Liver (tissue), 10 donors: ENCODE measurements at places on chromosomes 5 and 9. TPM values are rescaled to one million over a fixed set of nuclear protein-coding genes. Genes with fewer than 3 reads are reported as not detected.
A peak's percentile ranks its signal among the peaks of the same experiment; 100 is the strongest.

The CCL27 gene
- not detected for polyA plus RNA-seq

The ERGIC1 gene
- 155 TPM for polyA plus RNA-seq

The SHROOM1 gene
- polyA plus RNA-seq = 13.7 TPM

DNA sequence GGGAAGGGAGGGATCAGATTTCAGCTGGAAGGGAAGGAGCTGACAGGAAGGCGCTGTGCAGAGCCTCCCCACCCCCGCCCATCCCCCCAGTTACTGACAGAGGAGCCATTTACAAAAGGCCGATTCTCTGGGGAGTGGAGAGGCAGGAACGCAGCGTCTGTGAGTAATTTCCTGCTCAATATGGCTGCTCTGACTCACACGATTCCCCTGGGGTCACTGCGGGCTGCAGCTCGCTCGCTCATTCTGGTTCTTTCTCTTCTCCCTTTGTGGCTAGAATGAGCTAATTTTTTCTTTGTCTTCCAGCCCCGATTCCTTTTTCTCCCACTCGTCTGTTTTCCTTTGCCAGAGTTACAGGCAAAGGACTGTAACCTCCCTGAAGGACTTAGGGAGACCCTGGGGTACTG is 28.8 kb downstream of the PTPA start:
- peak overlapping the region; percentile 64 for H3K4me3 ChIP-seq
- H3K27ac ChIP-seq = peak overlapping the region; percentile 98
- peak; percentile 69 for DNase-seq

DNA sequence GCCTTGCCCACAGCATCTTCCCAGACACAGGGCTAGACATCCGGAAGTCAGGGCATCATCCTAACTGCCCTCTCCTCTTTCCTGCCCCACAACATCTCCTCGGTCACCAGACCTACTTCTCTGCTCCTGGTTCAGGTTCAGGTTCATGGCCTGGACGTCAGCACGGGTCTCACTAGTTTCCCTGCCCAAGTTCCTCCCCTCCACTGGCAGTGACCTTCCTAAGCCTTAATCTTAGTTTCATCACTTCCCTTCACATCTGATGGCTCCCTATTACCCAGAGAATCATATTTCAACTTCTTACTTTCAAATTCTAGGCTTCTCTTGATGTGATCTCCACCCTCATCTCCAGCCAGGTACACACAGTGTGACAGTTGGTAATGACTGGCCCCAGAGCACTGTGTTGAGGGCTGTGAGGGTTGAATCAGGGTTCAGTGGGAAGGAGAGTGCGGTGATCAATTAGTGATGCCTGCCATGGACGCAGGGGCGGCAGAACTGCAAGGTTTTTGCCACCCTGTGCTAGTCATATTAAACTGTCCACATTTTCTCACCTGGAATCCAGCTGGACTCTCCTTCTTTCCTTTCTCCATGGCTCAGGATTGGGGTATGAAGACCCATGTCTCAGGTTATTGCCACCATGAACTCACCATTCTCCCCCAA is 34.3 kb upstream of the CRB2 start:
- DNase-seq = no peak
- H3K27ac ChIP-seq = no peak overlapping the region
- H3K4me1 ChIP-seq = peaks cover 14% of the 10 kb centered on the region

DNA sequence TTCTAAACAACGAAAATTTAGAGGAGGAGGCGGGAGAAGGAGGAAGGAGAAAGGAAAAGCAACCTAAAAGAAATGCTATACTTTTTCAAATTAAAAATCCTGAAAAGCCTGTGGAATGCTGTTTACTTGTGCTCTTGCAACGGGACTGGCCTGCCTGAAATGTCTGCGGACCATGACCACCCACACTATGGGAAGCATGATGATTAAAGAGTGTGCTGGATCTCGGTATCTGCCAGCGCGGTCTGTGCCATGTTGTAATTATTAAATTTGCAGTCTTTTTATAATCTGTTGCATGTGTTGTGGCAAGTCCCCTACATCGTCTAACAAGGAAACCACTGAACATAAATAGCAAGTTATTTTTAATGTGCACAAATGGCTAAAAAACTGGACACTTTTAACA is 111.4 kb downstream of the FANCC start:
- H3K27ac ChIP-seq = no peak overlapping the region
- no peak overlapping the region for H3K4me3 ChIP-seq
- H3K36me3 ChIP-seq = no peaks in the 10 kb centered on the region
- DNase-seq = no peak
